Muscle of leg (tissue), 16 donors: ENCODE measurements at places on chromosomes 2 and 18. TPM values are rescaled to one million over a fixed set of nuclear protein-coding genes. Genes with fewer than 3 reads are reported as not detected.

DNA sequence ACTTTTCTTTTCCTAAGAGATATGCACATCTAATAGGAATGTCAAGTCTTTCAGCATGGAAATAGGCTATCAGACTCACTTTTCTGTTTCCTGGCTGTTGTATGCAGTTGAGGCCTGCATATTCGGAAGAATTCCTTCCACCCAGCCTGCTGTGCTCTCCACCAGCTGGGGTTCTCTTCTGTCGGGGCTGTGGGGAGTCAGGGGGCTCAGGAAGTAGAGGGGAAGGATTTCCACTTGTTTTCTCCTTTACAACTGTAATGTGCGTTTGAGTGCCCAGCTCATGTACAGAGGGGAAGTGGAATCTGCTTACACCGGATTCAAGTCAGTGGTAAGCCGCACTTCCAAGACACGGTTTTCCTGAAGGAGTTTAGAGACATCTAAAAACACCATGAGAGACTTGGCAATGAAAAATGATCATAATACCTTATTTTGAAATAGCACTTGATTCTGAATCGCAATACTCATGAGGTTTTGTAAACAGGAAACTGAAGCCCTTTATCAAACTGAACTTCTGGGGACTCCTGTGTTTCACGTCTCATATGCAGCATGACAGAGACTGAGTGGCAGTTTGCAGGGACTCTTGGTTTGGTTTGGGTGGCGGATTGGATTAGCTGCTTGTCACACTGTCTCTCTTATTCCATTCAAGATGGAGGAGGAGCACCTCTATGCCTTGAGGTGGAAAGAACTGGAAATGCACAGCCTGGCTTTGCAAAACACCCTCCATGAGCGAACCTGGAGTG is 90.4 kb downstream of the MTCL1 start:
- H3K4me1 ChIP-seq: peaks cover 42% of the 10 kb centered on the region
- no peaks in the 10 kb centered on the region for H3K27me3 ChIP-seq
- no peak for DNase-seq
- H3K27ac ChIP-seq: no peak overlapping the region
- peaks cover 7% of the 10 kb centered on the region for H3K36me3 ChIP-seq
- H3K4me3 ChIP-seq: no peak overlapping the region

- no peak overlapping the region for H3K4me3 ChIP-seq
- H3K4me1 ChIP-seq: peaks cover 12% of the 10 kb centered on the region
- H3K27ac ChIP-seq: no peak overlapping the region
- H3K27me3 ChIP-seq: no peaks in the 10 kb centered on the region
- H3K36me3 ChIP-seq: no peaks in the 10 kb centered on the region
- no peak for DNase-seq
Observed at GRCh38 chr2:150872756-150873395, 385.4 kb upstream of the RND3 start.

- H3K4me3 ChIP-seq: peak overlapping the region; percentile 88
- H3K27me3 ChIP-seq: no peaks in the 10 kb centered on the region
- H3K27ac ChIP-seq: peak overlapping the region; percentile 95
- peak; percentile 73 for DNase-seq
Observed at GRCh38 chr2:64143169-64144056, 807 bp downstream of the PELI1 start.

GRCh38 chr18:48440924-48441323 is 31.7 kb upstream of the ZBTB7C start:
- no peaks in the 10 kb centered on the region for H3K36me3 ChIP-seq
- H3K4me1 ChIP-seq: peaks cover 21% of the 10 kb centered on the region
- no peak for DNase-seq
- H3K27me3 ChIP-seq: no peaks in the 10 kb centered on the region

- H3K4me3 ChIP-seq: peak overlapping the region; percentile 86
- peaks cover 13% of the 10 kb centered on the region for H3K27me3 ChIP-seq
- no peaks in the 10 kb centered on the region for H3K36me3 ChIP-seq
- no peak for DNase-seq
- H3K27ac ChIP-seq: peak overlapping the region; percentile 91
- H3K4me1 ChIP-seq: peaks cover 27% of the 10 kb centered on the region
Observed at GRCh38 chr2:111897630-111897923, 830 bp upstream of the MERTK start.

DNA sequence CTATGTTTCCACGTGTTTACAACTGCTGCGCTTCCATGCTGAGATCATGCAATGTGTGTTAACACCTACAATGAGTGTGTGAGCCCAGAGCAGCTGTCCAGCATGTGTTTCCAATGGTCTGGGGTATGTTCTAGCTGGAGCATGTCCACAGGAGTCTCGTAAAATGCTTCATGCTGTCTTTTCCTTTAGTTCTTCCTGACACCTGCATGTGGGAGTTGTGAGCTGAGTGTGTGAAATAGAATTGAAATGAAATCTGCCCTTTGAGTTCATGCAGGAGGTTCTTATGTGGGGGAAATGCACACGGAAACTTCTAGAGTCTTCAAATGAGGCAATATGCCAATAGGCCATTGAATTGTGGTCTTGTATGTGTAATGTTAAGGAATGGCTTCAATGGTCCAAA is 205.1 kb downstream of the RND3 start:
- H3K4me3 ChIP-seq: no peak overlapping the region
- peak overlapping the region; percentile 71 for H3K27ac ChIP-seq
- H3K36me3 ChIP-seq: no peaks in the 10 kb centered on the region
- peaks cover 22% of the 10 kb centered on the region for H3K4me1 ChIP-seq
- peak; percentile 92 for DNase-seq

Gene KIF1A
- polyA plus RNA-seq: 4.9 TPM
